ENCODE measurements at places on chromosomes 2 and 18.

GRCh38 chr18:27685091-27685490 is 491.8 kb downstream of the CDH2 start:
- no peak for DNase-seq

- DNase-seq, result no peak
Measured at GRCh38 chr18:34038086-34038485, 186.6 kb downstream of the NOL4 start.

- DNase-seq, result no peak
Measured at GRCh38 chr2:190343089-190343535, 277 bp upstream of the INPP1 start.

DNA sequence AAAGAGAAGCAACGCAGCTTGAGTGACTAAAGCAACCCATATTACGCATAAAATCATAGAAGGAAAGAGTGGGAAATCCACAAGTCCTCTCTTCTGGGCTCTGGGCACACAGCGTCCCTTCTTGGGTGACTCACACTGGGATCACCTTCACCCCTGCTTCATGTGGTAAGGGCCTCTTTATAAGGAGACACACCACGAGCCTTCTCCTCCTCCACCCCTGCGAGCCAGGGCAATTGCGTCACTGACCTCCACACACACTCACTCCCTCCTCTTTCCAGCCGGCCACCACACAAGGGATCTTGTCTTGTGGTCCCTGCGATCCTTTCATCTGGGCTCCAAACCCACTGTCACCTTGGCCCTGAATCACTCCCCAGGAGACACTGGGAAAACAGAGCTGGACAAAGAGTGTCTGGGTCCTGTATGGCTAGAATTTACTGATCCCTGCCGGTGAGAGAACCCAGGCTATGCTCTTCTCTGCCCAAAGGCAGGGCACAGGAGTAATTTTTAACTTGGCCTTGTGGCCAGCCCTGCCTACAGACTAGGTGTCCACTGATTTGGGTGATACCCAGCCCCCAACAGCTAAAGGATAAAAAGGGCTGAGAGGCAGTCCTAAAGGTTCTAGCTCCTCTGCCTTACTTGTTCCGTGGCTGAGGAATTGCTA is 35.3 kb downstream of the NHEJ1 start:
- no peak for DNase-seq

DNA sequence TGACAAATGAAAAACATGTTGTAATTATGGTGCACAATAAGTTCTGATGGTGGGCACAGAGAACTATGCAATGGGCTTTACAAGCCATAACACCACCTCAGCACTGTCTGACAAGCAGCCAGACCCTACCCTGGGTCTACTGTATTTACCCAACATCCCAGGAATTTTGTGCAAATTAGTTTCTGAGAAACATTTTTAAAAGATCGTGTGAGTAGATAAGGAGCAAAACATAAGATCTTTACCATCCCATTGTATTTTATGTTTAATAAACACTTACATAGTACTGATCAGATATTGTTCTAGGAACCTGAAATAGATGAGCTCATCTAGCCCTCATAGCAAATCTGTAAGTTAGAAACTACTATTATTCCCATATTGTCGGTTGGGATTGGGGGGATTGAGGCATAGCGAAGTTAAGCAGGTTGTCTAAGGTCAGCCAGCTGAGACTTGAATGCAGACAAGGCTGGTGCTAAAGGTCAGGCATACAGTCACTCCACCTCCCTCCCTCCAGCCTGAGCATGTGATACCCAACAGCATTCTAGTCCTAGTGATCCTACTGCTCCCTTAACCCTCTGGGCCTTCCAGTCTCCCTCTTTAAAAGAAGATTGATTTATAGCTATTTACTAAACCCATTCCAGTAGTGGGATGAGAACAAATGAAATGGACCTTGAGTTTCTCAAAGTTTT is 67.4 kb upstream of the STAM2 start:
- no peak for DNase-seq

DNA sequence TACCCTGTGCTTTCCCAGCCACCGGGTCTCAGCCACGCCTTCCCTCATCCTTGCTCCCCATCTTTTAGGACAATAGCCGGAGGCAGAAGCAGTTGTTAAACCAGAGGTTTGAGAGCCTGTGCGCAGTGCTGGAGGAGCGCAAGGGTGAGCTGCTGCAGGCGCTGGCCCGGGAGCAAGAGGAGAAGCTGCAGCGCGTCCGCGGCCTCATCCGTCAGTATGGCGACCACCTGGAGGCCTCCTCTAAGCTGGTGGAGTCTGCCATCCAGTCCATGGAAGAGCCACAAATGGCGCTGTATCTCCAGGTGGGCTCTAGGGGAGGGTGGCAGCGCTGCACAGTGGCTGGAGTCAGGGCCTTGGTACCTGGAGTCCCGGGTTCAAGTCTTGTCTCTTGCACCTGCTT is 2.7 kb downstream of the UCN start:
- no peak for DNase-seq

DNA sequence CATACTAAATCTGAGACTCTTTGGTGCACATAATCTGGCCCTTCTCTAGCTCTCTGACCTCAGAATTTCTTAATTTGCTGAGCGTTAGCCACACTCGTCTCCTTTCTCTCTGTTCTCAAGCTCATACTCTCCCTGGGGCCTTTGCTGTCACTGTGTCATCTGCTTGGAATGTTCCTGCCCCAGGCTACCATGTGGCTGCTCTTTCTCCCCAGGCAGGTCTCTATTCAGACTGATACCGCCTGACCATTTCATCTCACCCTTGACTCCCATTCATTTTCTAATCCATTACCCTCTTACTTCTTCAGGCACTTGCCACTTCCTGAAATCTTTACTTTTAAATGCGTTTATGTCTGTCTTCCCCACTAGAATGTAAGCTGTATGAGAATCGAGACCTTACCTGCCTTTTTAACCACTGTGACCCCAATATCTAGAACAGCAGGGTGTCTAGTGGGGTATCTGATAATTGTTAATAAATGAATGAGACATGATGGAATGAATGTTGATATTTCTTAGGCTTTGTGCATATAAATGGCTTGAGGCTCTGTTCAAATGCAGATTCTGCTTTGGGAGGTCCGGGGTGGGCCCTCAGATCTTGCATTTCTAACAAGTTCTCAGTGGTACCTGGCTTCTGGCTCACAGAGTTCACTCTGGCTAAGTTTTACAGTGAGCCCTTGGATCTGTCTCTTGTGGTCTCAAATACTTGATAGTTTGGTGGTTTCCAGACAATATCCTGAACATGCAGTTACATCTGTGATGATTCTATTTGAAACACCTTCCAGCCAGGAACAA is 89.9 kb upstream of the EPC2 start:
- no peak for DNase-seq

GRCh38 chr2:187194049-187194448 is 254.0 kb downstream of the CALCRL start:
- DNase-seq, result no peak

DNA sequence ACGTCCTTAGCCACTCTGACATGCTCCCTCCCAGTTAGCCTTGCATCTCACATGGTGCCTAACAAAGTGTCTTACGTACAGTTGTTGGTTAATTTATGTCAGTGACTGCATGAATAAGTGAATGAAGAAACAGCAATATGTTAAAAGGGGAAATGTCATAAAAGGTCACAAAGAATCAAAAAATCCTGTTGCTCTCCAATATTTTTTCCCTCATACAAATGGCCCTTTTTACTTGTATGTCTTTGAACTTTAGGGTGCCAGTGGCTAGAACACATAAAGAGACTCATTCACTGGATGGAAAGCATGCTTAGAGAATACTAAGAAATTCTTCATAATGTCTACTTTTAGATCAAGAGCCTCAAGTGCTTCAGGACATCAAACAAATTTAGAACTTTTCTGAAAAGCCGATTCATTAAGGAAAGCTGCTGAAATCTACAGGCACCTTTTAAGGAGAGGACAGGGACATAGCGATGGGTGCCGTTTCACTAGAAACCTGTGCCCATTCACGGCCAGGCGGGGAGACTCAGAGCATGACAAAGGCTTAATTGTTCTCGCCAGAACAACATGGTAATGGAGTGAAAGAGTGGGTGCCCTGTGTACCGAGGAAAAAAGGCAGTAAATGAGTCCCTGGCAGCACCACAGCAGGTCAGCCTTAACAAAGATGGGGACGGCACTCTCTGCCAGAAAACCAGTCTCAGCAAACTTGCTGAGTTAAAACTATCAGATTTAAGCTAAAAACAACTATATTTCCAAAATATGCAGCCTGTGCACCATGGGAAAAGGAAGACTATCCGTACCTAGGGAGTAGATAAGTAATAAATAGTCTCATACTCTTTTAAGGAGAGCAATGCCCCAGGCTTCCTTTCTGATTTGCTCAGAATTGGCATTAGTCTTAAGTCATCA is 71.6 kb upstream of the SPTBN1 start:
- DNase-seq, result no peak

DNA sequence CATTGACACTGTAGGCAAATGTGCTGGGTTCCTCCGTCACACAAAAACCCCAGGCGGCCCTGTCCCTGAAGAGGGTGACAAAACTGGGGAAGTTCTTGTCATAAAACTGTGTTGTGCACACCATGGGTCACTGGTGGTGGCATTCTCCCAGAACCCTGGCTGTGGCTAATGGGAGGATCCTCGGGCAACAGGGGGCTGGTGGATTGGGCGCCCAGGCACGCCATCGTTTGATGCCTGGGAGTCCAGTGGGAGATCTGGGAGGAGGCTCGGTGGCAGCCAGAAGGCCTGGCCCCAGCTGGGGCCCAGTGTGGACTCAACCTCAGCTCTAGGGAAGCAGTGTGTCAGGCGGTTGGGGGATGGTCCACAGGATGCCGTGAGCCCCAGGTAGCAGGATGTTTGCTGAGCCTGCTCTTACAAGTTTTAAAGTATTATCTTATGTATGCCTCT is 140.7 kb downstream of the ACOXL start:
- DNase-seq, result no peak
